ENCODE measurements at places on chromosomes 2 and 18. TPM values are rescaled to one million over a fixed set of nuclear protein-coding genes. Genes with fewer than 3 reads are reported as not detected.
A peak's percentile ranks its signal among the peaks of the same experiment; 100 is the strongest.

- no peak for DNase-seq
Measured at GRCh38 chr2:61277756-61278155, 115.8 kb downstream of the C2orf74 start.

DNA sequence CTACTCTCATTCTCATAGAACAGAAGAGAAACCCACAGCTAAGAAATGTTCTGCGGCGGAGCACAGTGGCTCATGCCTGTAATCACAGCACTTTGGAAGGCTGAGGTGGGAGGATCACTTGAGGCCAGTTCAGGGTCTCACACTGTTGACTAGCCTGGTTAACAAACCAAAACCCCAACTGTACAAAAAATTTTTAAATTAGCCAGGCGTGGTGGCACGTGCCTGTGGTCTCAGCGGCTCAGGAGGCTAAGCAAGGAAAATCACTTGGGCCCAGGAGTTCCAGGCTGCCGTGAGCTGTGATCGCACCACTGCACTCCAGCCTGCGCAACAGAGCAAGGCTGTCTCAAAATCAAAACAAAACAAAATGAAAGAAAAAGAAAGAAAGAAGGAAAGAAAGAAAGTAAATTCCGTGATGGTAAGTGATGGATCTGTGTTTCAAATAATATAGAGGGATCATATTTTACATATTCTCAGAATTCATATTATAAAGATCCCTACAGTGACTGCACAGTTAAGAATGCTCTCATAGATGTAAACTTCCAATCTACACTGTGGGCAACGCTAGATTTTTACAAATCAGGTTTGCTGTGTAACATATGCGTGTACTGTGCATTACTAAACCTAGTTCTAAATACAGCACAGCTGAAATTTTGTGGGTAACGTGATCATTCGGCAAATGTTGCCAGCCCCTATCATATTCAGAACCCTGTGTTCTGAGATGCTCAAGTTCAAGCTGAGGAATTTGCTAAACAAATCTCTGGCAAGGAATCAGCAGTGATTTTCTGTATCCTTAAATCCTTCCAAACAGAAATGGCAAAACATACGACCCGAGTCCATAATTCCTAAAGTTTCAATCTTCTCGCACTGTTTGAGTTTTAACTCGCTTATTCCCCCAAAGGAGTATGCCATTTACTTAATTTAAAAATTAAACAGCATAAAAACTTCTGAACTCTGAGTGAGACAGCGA, 1.2 kb upstream of the RAB12 start:
- DNase-seq = no peak

DNA sequence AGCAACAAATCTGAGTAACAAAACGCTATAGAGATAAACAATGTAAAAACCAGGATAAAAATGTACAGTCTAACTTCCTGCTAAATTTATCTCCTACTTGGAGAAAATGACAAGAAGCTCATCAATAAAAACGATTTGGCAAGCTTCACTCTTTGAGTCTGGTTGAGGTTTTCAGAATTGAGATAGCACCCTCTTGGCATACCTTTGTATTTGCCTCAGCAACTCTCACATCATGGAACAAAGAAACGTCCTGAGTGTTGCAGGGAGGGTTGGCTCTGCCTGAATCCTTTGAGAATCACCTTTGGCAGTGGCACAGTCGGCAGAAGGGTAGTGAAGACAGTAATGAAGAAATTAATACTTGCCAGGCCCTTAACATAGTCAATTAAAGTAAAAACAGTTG, 430.6 kb downstream of the GRB14 start:
- no peak for DNase-seq

DNA sequence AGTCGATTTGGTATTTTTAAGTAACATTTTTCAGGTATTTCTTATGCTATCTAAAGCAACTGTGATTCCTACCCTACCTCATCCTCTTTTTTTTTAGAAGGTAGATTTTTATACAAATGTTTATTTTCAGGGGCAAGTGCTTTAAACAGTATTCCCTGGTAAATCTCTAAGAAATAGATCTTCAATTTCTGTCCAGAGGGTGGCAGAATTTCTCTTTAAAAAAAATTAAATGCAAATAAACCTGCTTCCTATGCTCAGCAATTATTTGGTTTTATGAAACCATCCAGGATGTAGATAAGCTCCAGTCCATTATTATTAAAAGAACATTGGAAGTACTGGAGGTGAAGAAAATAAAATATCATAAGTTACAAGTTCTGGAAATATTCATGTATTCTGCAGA, 191.9 kb downstream of the MYO3B start:
- DNase-seq = no peak

GRCh38 chr2:25617948-25618646, 55.3 kb downstream of the DTNB start:
- DNase-seq = peak; percentile 56

DNA sequence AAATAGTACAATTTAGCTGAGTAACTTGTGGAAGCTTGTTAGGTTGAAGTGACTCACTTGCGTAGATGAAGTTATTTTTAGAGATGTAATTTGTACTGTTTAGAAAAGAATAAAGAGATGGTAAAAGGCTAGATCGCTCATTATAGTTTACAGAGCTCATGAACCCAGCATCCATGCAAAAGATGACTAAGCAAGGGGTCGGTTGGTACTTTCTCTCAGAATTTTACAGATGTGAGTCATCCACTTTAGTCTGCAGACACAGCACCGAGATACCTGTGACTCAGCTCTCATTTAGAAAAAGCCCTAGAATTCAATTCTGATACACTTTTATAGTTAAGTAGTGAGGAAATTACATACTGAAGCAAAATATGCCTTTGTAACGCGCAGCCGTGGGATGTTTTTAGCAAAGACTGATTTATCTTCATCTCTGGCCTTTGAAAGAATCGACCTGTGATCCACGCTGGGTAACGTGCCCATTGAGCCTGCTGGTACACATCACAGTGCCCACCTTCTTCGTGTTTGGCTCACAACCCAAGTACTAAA, 116.5 kb upstream of the FOSL2 start:
- no peak for DNase-seq

DNA sequence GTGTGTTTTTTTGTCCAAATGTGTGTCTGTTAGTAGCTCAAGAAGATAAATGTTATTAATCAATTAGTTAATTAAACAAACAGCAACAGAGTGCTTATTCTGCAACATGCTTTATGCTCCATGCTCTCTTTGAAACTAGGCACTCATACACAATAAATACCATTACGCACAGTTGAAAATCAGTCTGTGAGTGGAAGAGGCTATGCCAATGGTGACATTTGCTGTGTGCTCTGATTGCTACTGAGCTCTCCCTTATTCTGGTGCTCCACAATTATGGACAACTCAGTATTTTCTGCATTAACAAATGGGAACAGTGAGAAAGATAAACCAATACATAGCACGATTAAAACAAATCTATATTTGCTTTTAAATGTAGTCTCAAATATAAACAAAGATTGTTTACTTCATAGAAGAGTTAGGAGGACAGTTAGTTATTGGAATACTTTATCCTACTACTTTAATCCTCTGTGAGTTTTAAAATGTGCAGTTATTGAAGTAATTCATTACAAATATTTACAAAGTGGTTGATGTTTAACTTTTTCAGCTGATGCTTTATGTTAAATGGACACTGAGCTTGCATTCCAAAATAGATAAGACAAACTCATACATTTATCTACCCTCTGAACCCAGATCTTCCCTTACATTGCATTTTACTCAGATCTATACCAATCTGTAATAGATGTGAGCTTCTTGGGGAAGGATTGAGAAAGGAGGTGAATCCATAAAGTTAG, 55.3 kb downstream of the NXPH2 start:
- no peak for DNase-seq

DNA sequence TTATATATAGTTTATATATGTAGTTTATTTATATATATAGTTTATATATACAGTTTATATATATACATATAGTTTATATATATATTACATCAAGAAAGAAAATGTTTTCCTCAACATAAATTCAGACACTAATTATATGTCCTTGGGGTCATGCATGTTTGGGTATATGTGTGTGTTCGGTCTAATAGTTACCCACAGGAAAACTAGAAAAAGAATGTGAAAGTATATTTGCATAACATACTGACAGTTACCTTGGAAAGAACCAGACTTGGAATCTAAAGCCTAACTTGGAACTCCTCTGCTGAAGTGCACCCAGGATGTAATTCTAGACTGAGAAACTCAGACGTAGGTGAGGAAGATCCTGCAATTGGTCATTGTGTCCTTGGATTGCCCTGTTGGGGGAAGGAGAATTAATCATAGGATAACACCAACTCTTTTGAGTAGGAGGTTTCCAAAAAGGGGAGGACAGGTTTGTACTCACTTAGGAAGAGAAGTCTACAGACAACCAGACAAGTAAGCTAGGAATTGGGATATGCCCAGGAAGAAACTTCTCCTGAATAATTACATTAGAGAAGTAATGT, 8.9 kb upstream of the SLC25A12 start:
- DNase-seq = no peak

- no peak for DNase-seq
Measured at GRCh38 chr2:218961651-218962570, 2.4 kb downstream of the CDK5R2 start.

GRCh38 chr2:239806758-239807434, 218.2 kb downstream of the NDUFA10 start:
- no peak for DNase-seq

GRCh38 chr18:51091270-51091669, 61.3 kb downstream of the SMAD4 start:
- no peak for DNase-seq

DNA sequence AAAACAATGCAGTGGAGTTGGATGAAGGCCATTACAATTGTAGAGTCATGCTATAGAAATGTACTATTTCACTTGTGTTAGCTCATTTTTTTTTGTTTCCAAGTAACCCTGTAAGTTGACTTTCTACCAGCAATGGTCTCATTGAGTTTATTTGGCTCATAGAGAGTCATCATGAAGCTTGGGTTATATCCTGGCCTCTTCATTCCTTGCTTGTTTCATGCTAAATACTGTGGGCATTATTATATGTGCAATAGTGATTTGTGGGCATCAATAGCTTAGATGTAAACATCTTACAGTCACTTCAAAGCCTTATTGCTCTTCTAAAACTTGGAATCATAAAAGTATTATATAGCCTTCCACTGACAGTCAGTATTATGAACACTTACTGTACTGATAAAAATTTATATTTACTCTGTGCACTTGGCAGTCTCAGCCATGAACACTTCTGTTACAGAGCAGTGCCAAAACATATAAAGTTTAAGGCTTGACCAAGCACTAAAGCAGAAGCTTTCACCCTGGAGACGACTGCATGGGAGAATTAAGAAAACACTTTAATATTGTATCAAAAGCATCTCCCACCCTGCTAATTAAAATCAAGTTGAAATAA, 751.2 kb downstream of the SATB2 start:
- no peak for DNase-seq

C2orf80 gene
- total RNA-seq = not detected

SGPP2 gene
- 3.3 TPM for total RNA-seq

MEP1B gene
- 0.34 TPM for total RNA-seq

COL4A4 gene
- total RNA-seq = 3.0 TPM

FSIP2 gene
- 0.91 TPM for total RNA-seq

TMEM163 gene
- total RNA-seq = 0.55 TPM

EPB41L5 gene
- total RNA-seq = 51.1 TPM

ESPNL gene
- total RNA-seq = 3.9 TPM
